ENCODE measurements at places on chromosomes 2 and 18.

- no peak for DNase-seq
These were observed 151.9 kb upstream of the RND3 start for GRCh38 chr2:150639383-150639782.

GRCh38 chr2:63668466-63668865 is 79.7 kb downstream of the MDH1 start:
- no peak for DNase-seq

- peak; percentile 97 for DNase-seq
These were observed at the start of gene DUSP28 for GRCh38 chr2:240560084-240560479. DUSP28 (plus strand) TSS chr2:240560357; CDS start chr2:240560685, 328 bp downstream.

DNA sequence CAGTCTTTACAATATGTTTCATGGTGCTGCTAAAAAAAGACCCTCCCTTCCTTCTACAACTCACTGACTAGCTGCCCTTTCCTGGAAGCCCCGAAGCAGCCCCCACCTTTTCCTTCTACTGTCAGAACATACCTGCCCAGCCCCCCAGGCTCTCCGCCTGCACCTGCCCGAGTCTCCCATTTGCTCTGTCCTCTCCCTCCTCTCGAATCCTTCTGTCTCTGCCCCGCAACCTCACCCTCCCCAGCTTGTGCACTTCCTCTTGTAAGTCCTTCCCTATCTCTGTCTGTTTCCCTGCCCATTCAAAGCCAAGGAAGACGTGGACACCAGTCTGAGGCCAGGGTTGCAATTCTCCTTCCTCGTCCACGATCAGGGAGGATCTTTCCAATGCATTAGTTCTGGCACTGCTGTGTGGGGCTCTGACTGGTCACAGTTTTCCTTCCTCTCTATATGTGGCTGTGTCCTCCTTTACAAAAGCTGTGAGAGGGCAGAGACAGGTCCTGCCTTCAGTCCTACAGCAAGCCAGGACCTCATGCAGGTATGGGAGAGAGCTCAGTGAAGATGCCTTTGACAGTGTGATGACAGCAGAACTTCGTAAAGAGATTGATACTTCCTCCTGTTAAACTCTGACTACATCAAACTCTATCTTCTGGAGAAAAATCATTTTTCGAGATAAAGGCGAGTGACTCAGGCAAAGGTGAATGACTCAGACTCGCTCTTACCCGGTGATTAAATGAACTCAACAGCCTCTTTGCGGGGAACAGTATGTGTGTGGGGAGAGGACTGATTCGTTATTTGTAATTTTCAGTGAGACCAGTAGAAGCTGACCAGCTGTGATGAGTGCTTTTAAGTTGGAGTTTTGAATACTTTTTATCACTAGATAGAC is 14.2 kb downstream of the TNFRSF11A start:
- DNase-seq = no peak

DNA sequence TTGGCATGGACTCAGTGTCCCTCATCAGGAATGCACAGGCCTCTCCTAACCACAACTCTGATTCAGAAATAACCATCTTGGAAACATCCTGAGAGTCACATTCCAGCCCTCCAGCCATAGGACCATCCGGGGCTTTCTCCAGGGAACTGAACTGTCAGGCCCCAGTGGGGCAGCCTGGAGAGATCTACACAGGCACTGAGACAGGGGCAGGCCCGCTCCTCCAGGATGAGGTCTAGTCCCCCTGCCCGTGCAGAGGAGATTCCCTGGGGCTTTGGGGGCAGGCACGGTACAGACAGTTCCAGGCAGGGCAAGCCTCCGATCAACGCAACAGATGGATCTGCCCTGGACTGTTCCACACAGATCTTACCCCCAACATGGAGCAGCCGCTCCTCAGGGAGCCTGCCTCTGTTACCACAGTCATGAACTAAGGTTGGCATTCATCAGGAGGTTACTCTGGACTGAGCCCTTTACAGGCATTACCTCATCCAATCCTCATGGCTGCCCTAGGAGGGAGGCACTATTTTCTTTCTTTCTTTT is 12.0 kb downstream of the KCNK3 start:
- DNase-seq = no peak

- no peak for DNase-seq
These were observed 49.4 kb downstream of the CCDC102B start for GRCh38 chr18:68847219-68847837.

DNA sequence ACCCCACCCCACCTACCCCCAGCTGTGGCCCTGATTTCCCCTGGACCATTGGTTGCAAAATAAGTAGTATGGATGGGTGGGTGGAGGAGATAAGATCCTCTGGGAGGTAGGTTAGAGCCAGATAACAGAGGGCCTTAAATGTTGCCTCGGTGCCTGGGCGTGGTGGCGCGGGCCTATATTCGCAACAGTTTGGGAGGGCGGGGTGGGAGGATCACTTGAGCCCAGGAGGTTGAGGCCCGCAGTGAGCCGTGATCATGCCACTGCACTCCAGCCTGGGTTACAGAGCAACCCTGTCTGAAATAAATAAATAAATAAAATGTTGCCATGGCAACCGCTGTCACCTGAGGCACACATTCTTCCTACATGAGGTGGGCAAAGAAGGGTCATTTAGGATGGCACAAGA is 103.3 kb upstream of the GATA6 start:
- no peak for DNase-seq

- DNase-seq = no peak
These were observed 13.3 kb upstream of the CAPN13 start for GRCh38 chr2:30820381-30821055.

DNA sequence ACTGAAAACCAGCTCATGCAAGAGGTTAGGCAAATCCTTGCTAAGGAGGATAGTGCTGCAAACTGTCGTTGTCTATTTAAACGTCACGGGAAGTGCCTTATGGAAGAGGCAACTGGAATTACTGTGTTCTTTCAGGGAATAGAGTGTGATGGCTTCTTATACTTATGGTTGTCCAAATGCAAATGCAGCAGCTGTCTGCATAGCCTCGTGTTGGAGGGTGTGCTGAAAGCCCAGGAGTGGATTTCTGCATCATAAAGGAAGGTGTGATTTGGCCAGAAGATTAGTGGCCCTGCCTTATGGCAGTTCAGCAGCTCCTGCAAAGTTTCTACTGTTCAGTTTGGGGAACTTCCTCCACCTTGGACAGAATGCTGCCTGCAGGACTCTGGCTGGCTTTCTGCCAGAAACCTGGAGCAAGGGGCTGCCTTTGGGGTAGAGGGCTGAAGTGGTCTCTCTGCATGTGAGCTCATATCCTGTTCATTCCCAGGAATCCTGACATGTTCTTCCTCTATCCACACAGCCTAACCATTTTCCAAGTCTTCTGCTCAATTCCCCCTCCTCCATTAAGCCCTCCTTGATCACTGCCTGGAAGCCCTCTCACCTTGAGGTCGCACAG is 321.2 kb upstream of the CXCR4 start:
- no peak for DNase-seq

GRCh38 chr2:2614452-2614851 is 283.4 kb upstream of the MYT1L start:
- DNase-seq = no peak

DNA sequence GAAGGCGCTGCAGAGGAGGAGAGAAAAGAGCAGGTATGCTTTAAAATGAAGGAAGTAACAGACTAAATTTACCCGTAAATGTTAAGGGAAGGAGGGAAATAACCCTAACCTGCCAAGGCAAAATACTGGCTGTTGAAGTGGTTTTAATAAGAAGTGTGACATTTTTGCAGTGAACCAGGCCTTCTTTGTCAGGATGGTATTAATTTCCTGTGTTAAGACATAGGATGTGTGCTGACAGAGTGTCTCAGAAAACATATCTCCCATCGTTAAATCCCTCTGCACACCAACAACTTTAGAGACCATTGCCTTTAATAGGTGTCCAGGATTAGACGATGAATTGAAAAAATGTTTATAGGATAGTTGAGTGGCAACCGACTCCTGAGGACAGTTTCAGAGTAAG is 9.9 kb downstream of the TTC39C start:
- DNase-seq = no peak

DNA sequence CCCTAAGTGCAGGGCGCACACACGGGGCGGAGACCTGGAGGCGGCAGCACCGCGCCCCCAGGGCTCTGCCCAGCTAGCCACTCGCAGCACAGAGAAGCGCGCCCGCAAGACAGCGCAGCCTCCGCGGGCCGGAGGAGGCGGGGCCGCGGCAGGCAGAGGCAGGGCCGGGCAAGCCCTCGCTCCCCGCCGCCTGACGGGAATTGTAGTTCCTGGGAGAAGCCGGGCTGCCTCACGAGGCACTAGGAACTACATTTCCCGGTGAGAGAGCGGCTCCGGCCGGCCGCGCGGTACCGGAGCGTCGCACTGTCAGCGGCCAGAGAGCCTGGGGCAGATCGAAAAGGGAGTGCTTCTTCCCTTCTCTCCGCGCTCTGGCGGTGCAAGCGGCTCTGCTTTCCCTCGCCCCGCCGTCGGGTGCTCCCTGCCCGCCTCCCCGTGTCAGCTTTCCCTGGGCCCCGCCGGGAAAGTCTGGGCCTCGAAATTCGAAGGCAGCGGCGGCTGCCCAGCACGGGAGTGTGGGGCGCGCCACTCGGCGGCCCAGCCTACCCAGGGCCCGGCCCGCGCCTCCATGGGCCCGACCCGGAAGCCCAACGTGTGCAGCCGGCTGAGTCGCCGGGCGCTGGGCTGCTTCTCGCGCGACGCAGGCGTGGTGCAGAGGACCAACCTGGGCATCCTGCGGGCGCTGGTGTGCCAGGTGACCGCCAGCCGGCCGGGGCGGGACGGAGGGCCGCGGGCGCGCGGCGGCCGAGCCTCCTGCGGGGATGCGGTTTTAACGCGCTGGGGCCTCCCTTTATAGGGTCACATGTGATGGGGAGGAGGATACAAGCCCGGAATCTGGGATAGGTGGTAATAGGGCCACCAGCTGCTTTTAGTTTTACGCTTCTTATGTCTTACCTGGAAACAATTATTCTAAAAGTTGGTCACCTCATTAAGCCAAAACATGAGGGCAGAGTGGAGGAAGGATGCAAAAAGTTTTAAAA is at the start of gene DCAF17:
DCAF17 (plus strand) TSS at position 214 of the 977 bp plus-strand sequence; CDS start at position 566, 352 bp downstream.
- DNase-seq = peak; percentile 88

DNA sequence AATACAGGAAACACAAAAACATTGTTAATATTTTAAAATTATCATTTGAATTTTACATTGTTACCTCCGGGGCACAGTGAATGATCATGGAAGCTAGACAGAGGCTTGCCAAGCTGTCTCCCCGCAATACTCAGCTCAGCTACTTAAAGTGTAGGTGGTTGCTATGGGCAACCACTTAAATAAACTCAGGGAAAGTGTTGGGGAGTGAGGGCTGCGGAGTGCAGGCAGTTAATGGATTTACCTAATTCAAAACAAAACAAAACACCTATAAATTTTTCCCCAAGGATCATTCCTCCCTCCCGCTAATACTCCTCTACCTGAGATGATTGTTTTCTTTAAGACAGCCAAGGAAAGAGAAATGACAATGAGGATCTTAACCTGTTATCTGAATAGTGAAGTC is 349.5 kb downstream of the TGIF1 start:
- DNase-seq = no peak

DNA sequence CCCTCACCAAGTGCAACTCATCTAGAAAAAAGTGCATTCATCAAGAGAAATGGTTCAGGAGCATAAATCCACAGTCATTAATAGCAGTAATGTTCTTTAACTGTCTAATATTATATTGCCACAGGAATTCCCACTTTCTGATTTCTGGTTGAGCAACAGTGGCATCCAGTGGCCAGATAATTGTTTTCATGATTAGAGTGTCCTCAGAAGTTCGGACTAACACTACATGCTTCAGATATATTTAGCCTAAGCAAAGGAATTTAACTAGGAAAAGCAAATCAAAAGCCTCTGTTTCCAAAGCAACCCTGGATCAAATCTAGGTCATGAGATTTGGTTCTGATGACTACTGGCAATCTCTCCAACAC is 9.8 kb upstream of the ERBB4 start:
- DNase-seq = no peak

DNA sequence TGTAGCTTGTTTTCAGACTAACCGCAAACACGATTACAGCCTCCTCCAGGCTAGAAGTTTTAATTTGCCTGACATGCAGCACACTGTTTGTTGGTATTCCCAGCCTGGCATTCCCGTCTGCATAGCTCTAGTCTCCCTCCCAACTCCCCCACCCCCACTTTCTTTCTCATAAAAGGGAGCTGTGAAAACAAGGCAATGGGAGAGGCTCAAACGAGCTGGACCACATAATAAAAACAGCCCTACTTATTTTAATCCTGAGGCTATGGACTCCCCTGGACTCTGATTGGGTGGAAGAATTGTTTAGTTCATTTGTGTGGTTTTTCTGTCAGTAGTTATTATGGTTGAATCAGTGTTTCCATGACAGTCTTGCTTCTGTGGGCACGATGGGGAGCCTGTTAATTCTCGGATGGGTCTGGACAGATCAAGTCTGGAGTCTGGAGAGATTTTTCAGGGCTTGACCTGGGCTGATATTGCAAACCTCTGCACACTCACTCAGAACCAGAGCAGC is 1.2 kb downstream of the STON1 start:
- peak; percentile 41 for DNase-seq

DNA sequence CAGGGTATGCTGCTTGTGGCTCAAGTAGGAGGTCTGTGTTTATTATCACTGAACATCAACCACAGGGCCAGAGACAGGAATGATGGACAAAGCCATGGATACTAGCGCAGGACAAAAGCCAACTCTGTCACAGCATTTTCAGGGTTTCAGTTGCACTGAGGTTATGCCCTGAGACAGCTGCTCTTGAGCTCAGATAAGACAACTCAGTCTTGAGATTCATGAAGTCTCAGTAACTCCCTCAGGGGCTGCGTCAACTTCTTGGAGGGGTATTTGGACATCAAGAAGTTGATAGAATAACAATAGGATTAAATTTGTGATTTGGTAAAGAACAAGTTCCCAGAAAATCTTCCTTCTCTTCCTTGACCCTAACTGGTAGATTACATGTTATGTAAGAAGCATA is 287.0 kb upstream of the SLC14A2 start:
- no peak for DNase-seq

DNA sequence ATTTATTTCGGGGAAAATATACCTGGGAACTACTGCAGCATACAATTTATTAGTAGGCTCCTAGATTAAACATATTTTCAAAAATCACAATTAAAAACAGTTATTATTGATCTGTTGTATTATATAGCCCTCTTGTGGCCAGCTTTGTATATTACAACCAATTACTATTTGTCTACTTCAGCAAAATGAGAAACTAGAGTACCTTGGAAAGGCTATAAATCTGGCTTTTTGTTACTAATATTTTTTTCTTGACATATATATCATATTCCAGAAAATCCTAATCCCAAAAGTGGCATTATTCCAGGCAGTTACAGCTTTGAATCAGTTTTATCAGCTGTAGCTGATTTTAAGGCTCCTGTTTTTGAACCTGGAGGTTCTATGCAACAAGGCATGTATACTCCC is 101.2 kb downstream of the UBR3 start:
- DNase-seq = no peak

GRCh38 chr2:151111599-151112278 is 149.9 kb downstream of the RBM43 start:
- no peak for DNase-seq

DNA sequence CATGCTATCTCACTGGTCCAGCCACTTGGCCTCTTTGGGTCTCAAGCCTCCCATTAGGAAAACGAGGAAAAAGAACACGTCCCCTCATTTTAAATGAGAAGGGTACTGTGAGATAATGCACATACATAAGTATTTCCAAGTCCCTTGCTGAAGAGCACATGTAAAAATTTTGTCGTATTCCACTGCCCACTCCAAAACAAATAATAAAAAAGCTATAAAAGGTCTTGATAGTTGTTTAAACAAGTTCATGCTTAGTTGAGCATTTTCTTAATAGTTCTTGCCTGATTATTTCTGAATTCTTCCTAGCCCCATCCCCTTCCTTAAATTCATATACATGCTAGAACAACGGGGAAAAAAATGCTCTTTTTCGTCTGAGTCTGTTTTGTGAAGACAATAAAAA is 110.2 kb upstream of the RNU4ATAC start:
- DNase-seq = no peak

- DNase-seq = no peak
These were observed 150.9 kb downstream of the ROCK1 start for GRCh38 chr18:20960735-20961134.

- no peak for DNase-seq
These were observed 30.8 kb upstream of the ODC1 start for GRCh38 chr2:10478916-10479315.

Data from HuH-7.5 (cell line).